ENCODE measurements at places on chromosomes 6 and 20.

GRCh38 chr6:42527204-42527603 lies 36.6 kb upstream of the UBR2 start:
- no peak for DNase-seq

DNA sequence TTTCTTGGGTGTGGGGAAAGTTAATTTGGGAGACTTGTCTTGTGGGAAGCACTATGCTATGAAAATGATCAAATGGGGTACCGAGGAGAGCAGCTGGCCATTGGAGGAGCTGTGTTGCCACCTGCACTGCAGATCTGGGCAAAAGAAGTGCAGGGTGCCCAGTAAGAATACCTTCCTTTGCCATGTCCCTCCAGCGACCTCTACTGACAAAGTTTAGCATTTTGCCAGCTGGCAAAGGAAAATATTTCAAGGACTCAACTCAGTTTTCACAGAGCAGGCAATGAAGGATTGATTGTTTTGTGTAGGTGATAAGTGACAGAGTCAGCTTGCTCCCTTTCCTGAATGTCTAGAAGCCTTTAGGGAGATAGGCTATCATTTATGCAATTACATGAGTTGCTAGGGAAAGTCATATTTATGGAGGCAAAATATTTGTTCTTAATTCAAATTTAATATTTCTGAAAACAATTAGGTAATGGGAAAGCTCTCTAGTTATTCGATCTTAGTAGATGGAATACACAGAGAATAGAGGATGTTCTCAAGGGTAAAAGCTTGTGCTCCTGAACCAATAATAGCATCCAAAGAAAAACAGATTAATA lies 118.4 kb downstream of the FARS2 start:
- peak; percentile 81 for DNase-seq

GRCh38 chr6:163319609-163320366 lies 94.7 kb upstream of the QKI start:
- DNase-seq = no peak

- no peak for DNase-seq
Measured at GRCh38 chr6:164010441-164011103, 596.1 kb downstream of the QKI start.

DNA sequence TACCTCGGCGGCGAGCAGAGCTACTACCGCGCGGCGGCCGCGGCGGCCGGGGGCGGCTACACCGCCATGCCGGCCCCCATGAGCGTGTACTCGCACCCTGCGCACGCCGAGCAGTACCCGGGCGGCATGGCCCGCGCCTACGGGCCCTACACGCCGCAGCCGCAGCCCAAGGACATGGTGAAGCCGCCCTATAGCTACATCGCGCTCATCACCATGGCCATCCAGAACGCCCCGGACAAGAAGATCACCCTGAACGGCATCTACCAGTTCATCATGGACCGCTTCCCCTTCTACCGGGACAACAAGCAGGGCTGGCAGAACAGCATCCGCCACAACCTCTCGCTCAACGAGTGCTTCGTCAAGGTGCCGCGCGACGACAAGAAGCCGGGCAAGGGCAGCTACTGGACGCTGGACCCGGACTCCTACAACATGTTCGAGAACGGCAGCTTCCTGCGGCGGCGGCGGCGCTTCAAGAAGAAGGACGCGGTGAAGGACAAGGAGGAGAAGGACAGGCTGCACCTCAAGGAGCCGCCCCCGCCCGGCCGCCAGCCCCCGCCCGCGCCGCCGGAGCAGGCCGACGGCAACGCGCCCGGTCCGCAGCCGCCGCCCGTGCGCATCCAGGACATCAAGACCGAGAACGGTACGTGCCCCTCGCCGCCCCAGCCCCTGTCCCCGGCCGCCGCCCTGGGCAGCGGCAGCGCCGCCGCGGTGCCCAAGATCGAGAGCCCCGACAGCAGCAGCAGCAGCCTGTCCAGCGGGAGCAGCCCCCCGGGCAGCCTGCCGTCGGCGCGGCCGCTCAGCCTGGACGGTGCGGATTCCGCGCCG lies 994 bp downstream of the FOXC1 start:
- peak; percentile 73 for DNase-seq
